ENCODE measurements at places on chromosomes 4 and X.
A peak's percentile ranks its signal among the peaks of the same experiment; 100 is the strongest.

DNA sequence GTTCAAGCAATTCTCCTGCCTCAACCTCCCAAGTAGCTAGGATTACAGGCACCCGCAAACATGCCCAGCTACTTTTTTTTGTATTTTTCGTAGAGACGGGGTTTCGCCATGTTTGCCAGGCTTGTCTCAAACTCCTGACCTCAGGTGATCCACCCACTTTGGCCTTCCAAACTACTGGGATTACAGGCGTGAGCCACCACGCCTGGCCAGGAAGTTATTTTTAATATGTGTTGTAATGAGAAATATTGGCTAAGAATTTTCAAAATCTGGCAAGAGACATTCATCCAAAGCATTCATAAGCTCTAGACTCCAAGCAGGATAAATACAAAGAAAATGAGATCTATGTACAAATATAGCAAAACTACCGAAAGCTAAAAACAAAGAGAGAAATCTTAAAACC lies 18.0 kb upstream of the METAP1 start:
- no peak for DNase-seq

GRCh38 chrX:102560423-102561068 lies 38.8 kb upstream of the ARMCX5 start:
- no peak for DNase-seq

DNA sequence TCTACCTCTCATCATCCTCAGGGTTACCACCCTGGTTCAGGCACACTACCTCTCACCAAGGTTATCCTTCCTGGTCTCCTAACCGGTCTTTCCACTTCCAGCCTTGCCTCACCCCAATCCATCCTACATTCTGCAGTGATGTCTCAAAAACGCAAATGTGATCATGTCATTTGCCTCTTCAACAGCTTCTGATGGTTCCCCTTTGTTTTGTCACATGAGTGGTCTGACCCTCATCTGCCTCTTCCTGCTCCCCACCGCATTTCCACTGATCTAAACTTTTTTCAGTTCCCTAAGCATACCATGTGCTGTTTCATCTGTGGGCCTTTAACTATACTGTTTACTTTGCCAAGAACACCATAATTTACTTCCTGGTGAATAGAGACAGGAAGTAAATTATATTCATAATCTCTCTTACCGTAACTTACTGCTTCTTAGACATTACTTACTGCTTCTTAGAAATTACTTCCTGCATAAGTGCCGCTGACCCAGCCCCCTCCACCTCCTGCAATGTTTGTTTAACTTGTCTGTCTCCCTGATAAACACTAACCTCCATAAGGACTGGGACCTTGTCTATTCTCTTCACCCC lies 27.1 kb upstream of the NSUN7 start:
- DNase-seq, result no peak

GRCh38 chr4:38119668-38120385 lies 159.6 kb downstream of the PTTG2 start:
- DNase-seq, result peak; percentile 2

DNA sequence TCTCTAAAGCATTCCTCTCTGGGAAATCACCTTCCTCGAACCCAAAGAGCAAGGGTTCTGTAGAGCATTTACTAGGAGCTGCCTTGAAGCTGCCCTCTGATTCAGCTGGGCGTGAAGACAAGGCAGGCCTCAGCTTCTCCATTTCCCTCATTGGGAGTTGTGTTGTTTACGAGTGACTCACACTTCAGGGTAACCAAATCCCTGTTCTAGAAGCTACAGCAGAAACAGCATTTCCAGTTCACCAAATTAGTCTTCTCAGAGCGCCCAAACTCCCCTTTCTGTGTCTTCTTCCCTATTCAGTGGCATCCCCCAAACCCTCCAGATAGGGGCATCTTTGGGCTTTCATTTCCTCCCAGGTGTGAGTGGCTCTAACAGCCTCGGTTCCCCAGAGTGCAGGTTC lies 863 bp upstream of the XPNPEP2 start:
- no peak for DNase-seq

- DNase-seq, result no peak
These were observed 54.5 kb upstream of the C1QTNF7 start for GRCh38 chr4:15373363-15373762.

Data from NCI-H345 (cell line).